ENCODE measurements at places on chromosomes 1 and 21.
A peak's percentile ranks its signal among the peaks of the same experiment; 100 is the strongest.

DNA sequence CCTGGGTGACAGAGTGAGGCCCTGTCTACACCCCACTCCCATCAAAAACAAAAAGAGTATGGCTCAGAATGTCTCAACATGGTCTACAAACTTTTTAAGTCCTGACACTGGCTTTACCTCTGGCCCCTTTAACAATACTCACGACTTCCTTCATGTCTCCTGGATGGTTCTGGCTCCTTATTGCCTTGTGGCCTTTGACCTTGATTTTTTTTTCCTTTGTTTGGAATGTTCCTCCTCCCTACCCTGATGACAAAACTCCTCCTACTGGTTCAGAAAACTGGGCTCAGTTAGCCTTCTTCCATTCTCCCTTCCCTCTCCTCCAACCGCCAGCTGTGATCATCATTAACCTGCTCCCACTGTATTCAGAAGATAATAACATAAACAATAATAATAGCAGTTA is 4.6 kb upstream of the SOAT1 start:
- DNase-seq: peak; percentile 63

DNA sequence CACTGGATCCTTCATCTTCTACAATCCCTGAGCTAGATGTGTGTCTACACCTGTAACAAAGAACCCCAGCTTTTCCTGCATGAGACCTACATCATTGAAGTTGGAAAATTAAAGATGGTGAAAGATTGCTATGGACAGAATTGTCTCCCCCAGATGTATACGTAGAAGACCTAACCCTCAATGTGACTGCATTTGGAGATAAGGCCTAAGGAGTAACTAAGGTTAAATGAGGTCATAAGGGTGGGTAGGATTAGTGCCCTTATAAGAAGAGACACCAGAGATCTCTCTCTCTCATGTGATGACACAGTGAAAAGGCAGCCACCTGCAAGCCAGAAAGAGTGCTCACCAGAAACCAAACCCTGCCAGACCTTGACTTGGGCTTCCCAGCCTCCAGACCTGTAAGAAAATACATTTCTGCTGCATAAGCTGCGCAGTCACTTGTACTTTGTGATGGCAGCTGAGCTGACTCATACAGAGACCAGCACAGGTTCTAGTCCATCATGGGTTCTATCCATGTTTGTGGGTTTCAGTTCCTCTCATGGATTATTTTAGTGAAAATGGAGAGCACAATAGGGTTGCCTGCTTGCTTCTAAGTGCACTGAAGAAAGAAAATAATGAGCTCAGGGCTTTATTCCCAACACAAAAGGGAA is 180.8 kb downstream of the TPR start:
- no peak for DNase-seq

GRCh38 chr1:201497935-201498509 is 8.9 kb downstream of the CSRP1 start:
- DNase-seq: no peak

- DNase-seq: no peak
Measured at GRCh38 chr1:226627924-226628611, 79.5 kb downstream of the STUM start.

DNA sequence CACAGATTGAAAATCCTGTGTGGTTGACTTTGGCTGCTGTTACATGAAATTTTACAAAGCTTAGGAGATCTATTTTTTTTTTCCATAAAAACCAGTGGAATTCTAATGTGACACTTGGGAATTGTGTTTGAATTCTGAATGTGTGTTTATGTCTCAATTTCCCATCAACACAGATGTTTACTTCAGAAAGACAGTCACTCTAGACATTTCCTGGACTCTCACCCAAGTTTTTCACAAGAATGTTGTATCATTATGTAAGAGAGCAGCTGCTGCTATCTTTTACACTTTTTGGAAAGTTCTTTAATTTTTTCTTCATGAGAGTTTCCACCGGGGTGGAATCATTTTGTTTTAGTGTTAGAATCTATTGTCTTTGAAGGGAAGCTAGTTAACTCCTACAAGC is 210.1 kb downstream of the GIPC2 start:
- no peak for DNase-seq

- no peak for DNase-seq
Measured at GRCh38 chr1:234361102-234361603, 12.1 kb upstream of the COA6 start.

DNA sequence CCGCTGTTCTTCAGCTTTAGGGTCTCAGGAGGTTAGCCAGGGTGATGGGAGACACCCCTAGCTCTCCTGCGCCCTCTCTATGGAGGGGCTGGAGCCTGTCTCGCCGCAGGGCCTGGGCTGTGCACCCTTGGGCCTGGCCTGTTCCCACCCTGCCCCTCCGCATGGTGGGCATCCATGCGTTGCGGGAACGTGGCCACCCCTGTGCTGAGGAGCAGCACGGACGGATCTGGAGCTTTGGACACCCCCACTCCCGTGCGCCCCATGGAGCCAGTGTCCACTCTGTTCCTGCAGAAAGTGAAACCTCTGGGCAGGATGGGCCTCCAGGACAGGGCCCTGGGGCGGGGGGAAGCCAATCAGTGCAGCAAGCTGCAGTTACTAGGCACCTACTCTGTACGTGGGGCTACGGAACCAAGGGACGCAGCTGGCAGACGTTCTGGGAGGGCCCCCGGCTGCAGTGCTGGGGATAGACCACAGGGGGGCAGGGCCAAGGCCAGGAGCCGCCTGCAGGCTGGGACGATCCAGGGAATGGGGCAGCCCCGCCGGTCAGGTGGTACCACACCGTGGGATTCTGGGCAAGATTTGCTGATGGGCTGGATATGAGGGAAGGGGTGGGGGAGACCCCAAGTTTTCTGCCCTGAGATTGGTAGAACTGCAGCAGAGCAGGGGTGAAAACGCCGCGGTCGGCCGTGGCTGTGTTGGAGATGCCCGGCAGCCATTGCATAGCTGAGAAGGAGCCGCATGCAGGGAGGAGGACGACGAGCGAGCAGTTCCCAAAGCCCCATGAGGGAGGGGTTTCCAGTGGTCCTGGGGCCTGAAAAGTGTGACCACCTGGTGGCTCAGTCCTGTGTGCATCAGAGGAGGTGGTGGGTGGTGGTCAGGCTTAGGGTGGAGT is 43.3 kb downstream of the TP73 start:
- no peak for DNase-seq

GRCh38 chr1:110710314-110710713 is 35.6 kb upstream of the KCNA3 start:
- DNase-seq: no peak

DNA sequence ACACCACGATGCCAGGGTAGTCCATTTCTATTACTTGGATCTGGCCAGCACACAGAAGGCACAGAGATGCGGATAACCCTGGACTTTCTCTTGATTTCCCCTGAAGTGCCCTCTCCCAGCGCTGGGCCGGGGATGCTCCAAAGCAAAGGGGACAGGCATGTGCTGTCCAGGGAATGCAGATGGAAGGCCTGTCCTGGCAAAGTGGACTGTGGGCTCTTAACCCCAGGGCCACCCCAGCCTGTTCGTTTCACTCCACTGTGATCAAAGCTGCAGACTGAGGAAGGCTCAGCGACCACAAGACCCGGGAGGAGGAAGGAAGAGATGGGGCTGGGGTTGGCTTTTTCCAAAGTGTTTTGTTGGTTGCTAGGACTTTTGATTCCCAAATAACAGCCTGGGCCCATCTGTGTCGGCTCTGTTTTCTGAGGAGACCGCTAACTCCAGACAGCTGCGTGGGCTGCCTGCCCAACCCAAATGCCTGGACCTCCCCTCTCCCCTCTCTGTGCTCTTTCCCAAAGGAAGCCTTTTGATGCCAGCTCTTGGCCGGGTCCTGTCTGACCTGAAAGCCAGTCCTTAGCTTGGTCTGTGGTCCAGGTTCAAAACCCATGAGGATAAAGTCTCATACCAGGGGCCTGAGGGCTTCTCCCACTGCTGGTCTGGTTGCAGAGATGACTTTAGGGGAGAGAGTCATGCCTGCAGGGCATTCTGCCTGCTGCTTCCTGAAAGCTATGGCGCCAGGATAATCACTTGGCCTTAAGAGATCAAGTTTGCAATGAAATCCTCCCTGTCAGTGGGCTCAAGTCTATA is 119.6 kb upstream of the CD34 start:
- DNase-seq: peak; percentile 57

DNA sequence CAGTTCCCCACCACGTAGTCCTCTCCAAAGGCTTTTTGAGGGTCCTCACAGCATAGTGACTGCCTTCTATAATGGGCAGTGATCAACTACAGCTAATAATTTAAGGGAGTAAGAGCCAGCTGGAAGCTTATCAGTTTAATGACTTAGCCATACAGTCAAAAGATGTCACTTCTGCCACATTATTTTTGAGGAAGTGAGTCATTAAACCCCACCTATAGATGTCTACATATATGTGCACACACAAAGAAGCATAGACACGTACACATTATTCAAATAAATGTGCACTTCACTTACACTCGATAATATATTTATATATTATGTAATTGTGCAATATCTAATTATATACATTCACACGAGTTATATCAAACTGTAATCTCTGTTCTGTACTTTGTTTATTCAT is 1704.7 kb downstream of the KCNT2 start:
- no peak for DNase-seq

DNA sequence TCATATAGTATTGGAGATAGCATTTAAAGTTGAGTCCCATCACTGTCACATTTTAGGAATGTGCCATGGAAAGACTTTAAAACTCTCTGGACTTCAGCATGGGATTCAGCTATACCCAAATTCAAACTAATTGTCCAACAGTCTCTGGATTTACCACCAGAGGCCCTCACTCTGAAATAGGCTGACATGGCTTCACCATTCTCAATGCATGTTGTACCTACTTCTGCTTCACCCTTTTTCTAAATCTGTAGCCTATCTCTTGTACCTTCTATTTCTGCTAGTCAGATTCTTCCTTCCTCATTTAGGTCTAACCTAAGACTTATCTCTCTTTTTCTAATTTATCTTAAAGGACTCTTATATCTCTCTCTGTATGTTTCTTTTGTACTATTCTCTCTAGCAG is 512.7 kb upstream of the ZRANB2 start:
- DNase-seq: no peak

GRCh38 chr1:80755944-80756343 is 1044.8 kb upstream of the ADGRL2 start:
- no peak for DNase-seq

DNA sequence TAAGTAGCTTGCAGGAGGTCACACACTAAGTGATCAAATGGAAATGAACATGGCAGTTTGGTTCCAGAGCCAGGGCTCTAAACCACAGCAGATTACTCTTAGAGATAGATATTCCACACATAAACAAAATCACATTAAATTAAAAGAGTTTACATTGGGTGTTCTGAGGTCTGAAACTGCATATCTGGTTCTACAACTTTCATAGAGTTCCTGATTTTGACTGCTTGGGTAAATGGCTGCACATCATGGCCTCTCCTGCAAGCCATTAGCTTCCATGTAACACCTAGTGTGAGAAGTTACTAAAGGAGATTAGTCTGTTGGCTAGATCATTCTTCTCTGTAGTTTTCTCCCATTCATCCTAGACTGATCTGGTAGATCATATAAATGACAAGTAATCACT is 12.8 kb upstream of the XCL2 start:
- no peak for DNase-seq

- DNase-seq: no peak
Measured at GRCh38 chr1:89877756-89878155, 56.9 kb downstream of the LRRC8D start.

DNA sequence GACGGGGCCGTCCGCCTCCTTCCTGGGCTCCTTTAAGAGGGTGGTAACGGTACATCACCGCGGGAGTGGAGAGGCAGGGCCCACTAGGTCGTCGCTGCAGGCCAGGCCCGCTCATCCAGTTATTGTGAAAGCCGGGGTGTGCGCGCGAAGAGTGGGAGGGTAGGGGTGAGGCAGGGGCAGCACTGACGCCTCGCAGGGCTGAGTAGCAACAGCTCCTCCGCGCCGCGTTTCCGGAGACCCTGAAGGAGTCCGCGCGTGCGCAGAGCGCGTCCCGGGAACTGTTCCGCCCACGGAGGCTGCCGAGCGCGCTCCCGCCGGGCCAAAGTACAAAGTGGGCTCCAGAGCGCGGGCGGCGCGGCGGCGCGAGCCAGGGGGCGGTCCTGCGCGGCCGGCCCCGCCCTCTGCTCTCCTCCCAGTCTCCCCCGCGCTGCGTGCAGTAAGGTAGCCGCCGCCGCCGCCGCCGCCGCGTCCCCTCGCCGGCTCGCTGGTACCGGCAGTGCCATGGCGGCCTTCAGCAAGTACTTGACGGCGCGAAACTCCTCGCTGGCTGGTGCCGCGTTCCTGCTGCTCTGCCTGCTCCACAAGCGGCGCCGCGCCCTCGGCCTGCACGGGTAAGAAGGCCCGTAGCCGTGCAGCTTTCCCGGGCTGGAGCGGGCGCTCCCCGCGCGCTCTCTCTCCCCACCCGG is at the start of gene ABCD3:
TSS of gene ABCD3 (plus strand) at position 412 of the 686 bp plus-strand sequence. CDS start at position 502, 90 bp downstream.
- DNase-seq: peak; percentile 98

DNA sequence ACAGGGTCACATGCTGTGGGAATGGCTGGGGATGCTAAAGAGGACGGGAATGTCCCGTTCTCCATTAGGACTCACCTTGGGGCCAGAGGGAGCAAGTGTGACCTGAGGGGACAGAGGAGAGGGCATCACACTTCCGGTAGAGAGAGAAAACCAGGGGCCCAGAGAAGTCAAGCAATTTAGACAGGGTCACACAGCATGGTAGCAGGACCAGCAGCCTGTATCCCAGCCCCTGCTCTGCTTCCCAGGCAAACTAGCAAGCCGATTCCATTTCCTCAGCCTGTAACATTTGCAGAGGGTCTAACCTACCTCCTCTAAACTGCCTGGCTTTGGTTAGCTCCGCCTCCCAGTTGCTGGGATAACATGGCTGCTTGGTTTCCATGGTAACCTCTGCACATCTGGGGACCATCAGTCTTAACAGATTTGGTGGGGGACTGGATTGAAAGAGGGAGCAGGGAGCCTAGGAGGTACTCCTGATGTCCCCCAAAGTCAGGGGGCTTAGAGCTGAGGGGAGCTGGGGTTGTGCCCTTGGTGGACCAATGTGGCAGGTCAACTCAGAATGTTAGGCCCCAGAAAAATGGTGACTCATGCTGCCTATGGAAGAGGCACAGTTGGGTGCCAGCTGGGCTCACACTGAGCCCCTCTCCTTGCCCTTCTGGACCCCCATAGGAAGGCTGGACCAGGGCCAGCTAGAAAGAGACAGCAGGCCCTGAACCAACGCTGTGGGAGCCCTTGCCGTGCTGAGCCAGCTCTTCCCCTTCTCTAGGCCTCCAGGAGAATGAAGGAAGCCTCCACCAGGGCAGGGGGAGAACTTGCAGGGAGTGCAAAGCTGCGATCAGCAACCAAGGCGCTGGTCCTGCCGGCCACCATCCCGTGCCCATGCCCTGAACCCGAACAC is 9.5 kb downstream of the COL16A1 start:
- DNase-seq: no peak

Data from large intestine (tissue), 12 donors.